ENCODE measurements at places on chromosomes 5 and 9.

DNA sequence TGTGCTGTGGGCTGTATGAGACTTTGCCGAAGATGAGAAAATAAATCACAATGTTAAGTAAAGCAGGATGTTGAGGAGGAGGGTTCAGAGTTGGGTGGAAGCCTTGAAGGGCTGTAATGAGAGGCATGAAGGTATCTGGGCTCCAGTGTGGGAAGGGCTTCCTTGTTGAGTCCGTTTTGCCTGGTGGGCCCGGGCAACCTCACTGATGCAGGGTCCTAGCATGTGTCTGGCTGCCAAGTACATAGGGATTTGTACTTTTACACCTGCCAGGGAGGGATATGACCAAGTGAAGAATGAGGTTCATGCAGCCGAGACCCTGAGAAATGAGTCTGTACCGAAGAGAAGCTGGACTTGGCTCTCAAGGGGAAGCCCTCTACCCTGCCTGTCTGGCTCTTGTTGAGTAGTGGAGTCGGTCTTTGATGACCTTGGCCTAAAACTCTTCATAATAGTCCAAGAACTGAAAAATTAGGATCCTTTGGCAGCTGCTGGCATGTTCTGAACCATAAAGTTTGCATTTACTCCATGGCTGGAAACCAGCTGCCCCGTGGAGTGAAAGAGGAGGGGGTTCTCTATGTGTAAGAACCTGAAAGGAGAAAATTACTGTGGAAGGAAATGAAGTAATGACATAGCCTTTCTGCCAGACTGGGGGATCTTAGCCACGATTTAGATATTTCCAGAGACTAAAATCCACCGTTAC, 59.0 kb upstream of the DPYSL3 start:
- no peak for DNase-seq

GRCh38 chr5:97635553-97635952, 452.5 kb upstream of the RIOK2 start:
- no peak for DNase-seq

DNA sequence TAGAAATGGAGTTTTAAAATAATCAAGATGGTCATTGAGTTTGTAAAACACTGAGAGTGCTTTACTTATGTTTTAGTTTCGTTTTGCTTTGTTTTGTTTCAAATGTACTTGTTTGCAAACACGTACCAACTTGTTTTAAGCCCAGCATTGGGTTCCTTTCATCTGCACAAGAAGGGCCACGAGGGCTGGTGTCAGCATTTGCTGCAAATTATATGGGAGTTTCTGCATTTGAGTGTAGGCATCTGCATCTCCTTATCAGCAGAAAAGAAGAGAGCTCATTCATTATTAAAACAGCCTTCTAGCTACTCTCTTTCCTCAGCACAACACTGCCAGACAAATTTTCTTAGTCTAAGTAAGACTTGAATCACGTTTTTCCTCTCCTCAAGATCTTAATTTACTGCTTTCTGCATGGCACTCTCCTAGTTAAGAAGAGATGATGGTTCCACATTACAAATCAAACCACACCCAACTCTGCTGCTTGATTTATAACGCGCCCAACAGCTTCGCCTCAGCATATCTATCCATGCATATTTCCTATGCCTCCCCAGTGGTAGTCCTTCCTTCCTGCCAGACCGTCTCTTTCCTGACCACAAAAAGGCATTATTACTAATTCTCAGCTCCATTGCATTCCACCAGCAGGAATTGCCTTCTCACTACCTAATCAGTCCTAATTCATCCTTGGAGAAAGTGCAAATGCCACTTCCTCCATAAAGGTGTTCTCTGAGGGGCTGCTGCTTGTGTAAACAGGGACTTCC, 95.2 kb upstream of the CAST start:
- no peak for DNase-seq

DNA sequence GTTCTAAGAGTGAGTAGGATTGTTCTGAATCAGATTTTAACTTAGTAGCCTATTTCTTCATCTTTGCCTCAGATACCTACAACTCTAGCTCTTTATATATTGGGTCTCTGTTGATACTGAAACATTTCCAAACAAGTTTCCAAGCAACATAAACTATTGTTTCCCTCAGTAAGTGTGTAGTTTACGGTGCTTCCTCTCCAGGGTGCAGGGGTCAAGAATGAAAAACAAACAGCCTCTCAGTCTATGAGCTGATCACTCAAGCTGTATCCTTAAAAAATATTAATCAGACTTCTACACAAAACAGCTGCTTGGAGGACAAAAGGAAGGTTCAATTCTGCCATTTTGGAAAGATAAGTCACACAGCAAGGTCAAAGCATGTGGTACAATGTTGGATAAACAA, 75.0 kb downstream of the ADAMTS12 start:
- DNase-seq, result no peak

DNA sequence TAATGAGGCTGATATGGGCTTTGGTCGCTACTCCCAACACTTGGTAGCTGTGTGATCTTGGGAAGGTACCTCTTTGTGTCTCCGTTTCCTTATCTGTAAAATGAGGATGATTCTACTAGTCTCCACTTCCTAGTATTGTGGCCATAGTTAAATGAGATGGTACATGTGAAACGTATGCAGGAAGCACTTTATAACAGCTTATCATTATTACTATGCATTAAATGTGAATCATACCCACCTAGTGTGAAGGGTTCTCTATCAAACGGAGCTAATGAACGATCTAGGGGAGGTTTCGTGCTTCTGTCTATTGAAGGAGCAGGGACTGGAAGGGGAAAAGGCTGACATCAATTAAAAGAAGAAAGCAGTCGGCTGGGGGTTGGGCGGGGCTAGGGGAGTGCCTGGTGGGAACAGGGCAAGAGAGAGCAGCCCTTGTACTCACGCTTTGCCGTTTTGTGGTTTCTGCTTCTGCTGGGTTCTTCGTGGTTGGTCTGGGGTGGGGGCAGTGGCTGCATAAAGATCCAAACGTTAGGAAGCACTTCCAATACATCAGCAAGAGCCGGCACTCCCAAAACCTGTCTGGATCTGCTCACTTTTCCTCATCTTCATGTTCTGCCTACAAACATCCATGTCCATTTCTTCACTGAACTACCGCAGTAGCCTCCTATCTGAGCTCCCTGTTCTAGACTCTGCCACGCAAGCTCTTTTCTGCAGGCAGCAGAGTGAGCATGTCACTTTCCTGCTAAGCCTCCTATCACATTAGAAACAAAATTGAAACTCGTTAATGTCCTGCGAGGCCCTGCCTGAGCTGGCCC, 30.8 kb downstream of the LCP2 start:
- DNase-seq, result no peak

GRCh38 chr5:33072726-33073125, 361.6 kb downstream of the NPR3 start:
- no peak for DNase-seq

- DNase-seq, result no peak
Measured at GRCh38 chr5:128228008-128228407, 144.4 kb downstream of the SLC12A2 start.

- no peak for DNase-seq
Measured at GRCh38 chr9:126668058-126668457, 54.3 kb downstream of the LMX1B start.

DNA sequence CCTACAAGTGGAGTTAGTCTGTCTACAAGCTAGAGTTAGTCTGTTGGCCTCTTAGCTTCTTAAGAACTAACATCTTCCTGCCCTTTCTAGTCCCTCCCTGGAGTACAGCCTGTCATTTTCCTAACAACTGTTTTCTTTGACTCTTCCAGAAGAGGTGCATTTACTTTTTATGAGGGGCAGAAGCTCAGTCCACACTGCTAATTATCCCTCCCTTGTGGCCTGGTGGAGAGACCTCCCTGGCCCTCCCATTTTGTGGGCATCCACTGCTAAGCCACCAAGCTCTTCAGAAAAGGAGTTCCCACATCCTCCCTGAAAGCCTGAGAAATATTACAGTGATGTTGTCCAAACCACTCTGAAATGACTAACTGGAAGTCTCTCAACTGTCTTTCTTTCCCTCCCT, 8.0 kb downstream of the MAP1B start:
- DNase-seq, result no peak

GRCh38 chr5:169003721-169004541, 297.0 kb downstream of the SLIT3 start:
- no peak for DNase-seq

- DNase-seq, result no peak
Measured at GRCh38 chr5:10232386-10232785, 17.3 kb downstream of the ATPSCKMT start.

All from anterior cingulate cortex (tissue), 58 donors.